ENCODE measurements at places on chromosomes 16 and 17.

- no peak for DNase-seq
Observed at GRCh38 chr16:84950906-84951305, 60.4 kb downstream of the ZDHHC7 start.

GRCh38 chr17:68344701-68345136 lies 53.4 kb downstream of the ARSG start:
- DNase-seq: peak; percentile 31

- no peak for DNase-seq
Observed at GRCh38 chr17:65867014-65867413, 305.6 kb upstream of the AXIN2 start.

- DNase-seq: no peak
Observed at GRCh38 chr16:54792811-54793210, 137.9 kb upstream of the IRX5 start.

DNA sequence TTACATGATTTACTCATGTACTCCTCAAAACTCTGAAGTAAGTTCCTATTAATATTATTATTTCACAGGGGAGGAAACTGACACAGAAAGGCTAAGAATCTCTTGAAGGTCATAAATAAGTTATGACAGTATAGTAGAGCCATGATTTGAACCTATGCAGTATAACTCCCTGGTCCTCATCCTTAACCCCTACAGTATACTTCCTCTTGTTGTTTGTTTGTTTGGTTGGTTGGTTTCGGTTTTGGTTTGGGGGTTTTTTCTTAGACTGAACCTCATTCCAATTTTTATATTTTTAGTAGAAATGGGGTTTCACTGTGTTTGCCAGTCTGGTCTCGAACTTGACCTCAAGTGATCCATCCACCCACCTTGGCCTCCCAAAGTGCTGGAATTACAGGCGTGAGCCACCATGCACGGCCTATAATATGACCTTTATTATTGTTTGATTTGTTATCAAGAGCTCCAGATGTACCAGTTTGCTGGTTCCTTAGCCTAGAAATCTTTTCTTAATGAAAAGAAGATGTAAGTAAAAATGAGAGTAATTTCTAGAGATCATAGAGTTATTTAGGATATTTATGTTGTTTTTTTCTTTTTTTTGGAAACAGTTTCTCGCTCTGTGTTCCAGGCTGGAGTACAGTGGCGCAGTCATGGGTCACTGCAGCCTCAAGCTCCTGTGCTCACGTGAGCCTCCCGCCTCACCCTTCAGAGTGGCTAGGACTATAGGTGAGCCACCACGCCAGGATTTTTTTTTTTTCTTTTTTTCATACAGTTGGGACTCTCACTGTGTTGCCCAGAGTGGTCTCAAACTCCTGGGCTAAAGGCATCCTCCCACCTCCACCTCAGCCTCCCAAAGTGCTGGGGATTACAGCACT lies 4.8 kb downstream of the PRR11 start:
- no peak for DNase-seq

DNA sequence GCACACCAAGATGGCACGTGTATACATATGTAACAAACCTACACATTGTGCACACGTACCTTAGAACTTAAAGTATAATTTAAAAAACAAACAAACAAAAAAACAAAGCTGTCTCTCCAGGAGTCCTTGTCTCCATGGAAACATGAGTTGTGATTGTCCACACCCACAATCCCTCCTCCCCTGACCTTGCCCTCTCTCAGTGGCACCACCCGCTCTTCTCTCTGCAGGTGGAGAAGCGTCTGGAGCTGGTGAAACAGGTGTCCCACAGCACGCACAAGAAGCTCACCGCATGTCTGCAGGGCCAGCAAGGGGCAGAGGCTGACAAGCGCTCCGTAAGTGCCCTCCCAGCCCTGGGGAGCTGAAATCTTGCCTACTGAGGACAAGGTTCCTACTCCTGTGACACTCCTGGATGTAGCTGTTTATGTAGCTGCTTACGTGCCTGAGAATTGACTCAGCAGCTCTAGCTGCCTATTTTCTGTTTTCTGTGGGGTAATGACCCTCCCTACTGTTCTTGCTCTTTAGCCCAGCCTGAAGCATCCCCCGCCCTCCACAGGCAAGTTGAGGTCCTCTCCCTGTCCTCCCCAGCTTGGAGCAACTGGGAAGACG lies 107.0 kb downstream of the ARHGAP44 start:
- DNase-seq: no peak

DNA sequence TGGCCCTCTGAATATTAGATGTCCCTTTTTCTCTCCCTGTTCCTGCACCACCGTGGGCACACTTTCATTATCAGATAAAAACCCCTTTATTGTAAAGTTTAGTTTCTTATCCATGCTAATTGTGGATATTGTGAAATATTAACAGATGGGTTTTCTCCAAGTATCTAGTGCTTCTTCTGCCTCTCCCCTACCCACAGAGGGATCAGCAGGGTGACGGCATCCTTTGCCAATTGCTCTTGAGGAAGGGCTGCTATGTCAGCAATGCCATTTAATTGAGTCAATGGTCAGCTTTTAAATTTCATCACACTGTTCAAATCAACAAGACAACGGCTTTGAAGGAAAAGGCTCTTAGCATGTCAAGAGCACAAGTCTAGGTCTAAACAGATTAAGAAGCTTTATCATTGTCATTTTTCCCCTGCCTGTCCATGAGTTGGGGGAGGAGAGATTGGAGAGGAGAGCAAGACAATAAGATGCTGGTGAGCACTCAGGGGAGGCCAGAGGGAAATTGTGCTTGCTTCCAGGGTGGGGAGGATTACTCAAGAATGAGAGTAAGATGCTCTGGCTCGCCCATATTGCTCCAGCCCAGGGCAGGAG lies 443.0 kb upstream of the CCL2 start:
- no peak for DNase-seq

DNA sequence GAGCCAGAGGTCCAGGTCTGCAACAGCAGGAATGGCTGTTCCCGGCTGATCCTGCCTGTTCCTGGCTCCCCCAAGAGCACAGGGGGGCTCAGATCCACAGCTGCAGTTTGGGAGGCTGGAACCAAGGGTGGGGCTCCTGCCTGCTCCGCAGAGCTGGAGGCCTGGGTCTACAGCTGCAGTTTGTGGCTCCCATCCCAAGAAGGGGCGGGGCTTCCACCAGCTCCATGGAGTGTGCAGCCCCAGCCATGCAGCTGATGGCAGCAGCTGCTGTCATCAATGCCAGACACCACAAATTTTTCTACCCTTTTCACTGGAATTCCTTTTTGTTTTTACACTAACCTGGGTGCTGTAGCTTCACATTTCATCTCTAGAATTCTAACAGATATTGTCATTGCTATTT lies 135.4 kb upstream of the KIF2B start:
- DNase-seq: no peak

- DNase-seq: no peak
Observed at GRCh38 chr16:74997042-74997491, 1.8 kb upstream of the ZNRF1 start.

DNA sequence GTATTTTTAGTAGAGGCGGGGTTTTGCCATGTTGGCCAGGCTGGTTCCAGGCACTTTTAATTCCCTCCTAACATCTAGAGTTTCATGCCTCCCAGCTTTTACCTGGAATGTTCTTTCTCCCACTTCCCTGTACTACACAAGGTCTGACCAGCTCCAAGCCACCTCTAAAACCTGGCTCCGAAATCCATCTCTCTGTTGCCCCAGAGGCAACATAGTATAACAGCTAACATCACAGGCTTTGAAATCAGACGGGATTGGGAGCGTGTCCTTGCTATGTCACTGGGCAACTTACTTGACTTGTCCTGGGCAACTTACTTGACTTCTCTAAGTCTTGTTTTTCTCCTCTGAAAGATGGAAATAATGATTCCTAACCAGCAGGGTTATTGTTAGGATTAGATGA lies 15.1 kb downstream of the UNC45B start:
- DNase-seq: no peak

- DNase-seq: no peak
Observed at GRCh38 chr16:72284042-72284789, 112.3 kb upstream of the PMFBP1 start.

DNA sequence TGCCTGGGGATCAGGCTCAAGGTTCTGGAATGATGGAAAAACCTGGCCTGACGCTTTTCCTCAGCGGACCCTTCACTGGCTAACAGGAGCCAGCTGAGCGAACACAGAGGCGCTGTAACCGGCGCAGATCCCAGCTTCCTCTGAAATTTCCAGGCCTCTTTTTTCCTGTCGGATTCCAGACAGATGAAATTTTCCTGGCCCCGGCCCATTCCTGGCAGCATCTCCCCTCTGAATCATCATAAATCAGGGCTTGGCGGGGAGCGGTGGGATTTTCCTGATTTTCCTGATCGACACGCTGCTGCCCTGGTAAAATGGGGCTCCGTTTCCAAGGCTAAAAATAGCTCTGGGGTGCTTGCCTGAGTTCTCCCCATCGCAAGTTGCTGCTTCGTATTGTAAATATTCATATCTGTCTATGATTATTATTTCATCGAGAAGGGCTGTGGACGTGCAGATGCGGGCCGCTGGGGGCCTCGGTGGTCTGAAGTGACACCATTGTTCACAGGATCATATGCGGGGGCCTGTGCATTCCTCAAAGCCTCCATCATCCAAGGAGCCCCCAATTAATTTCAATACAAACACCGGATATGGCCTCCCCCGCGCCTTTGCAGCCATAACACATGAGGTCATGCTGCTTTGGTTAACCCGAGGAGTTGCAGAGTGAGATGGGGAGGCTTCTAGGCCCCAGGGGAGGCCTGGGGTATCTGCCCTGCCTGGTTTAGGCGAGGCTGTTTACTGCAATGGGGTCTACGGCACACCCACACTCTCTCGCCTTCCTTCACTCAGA lies 45.8 kb upstream of the ETV4 start:
- no peak for DNase-seq

GRCh38 chr16:81220349-81220748 lies 18.1 kb upstream of the BCO1 start:
- DNase-seq: no peak

GRCh38 chr16:49837688-49838410 lies 18.1 kb downstream of the ZNF423 start:
- no peak for DNase-seq

- no peak for DNase-seq
Observed at GRCh38 chr17:48012654-48013053, 24.9 kb downstream of the COPZ2 start.

- no peak for DNase-seq
Observed at GRCh38 chr17:76265624-76266243, 586 bp downstream of the UBALD2 start.

DNA sequence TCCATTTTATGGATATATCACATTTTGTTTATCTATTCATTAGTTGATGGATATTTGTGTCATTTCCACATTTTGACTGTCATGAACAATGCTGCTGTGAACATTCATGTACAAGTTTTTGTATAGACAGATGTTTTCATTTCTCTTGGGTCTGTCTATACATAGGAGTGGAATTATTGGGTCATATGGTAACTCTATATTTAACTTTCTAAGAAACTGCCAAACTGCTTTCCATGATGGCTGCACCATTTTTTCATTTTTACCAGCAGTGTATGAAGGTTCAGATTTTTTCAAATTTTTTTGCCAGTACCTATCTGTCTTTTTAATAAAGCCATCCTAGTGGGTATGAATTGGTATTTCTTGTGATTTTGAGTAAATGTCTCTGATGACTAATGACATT lies 15.5 kb downstream of the NFAT5 start:
- DNase-seq: no peak

All from activated T-cell treated with anti-CD3 and anti-CD28 coated beads for 4 hours (primary cell).